ENCODE measurements at places on chromosomes 3 and 15.

- DNase-seq = no peak
Observed at GRCh38 chr3:39191773-39192172, 622 bp downstream of the XIRP1 start.

- no peak for DNase-seq
Observed at GRCh38 chr3:38738630-38739395, 77.2 kb downstream of the SCN10A start.

GRCh38 chr3:50418850-50419249 lies 59.5 kb upstream of the TMEM115 start:
- DNase-seq = no peak

GRCh38 chr3:39013289-39013688 lies 38.5 kb downstream of the SCN11A start:
- no peak for DNase-seq

DNA sequence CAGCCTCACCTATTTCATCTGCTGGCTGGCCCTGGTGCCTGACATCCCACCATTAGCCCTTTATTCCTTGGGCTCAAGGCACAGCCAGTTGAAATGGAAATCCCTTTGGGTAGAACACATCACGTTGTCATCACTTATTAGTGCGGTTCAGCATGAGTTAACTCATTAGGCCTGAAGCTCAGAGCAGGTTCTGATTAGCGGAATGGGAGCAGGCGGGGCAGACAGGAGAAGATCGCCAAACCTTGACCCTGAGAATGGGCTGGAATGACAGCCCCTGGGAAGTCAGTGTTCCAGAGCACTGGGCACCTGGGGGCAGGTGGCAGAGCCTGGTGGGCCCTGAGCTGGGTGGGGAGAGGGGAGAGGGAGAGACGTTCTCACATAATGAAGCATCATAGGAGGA lies 5.8 kb downstream of the ITGA11 start:
- DNase-seq = no peak

DNA sequence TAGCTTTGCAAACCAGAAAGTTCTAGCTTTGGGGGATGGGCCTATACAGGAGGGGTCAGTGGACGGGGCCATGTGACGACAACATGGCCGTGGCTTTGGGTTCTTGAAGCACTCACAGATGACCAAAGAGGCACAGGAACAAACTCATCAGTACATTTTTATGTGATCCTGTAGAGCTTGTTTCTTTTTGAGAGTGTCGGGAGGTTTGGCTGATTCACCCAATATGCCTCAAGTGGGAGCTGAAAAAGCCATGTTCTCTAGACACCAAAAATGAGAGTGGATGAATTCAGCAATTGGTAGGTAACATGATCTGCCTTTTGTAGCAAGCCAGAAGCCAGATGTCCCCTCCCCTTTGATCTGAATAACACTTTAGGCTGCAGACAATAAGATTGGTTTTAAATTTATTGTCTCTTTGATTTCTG lies 30.1 kb downstream of the GREM1 start:
- DNase-seq = no peak

- DNase-seq = no peak
Observed at GRCh38 chr15:25250906-25251622, 187.8 kb downstream of the UBE3A start.

- DNase-seq = no peak
Observed at GRCh38 chr3:194951931-194952582, 266.4 kb downstream of the FAM43A start.

DNA sequence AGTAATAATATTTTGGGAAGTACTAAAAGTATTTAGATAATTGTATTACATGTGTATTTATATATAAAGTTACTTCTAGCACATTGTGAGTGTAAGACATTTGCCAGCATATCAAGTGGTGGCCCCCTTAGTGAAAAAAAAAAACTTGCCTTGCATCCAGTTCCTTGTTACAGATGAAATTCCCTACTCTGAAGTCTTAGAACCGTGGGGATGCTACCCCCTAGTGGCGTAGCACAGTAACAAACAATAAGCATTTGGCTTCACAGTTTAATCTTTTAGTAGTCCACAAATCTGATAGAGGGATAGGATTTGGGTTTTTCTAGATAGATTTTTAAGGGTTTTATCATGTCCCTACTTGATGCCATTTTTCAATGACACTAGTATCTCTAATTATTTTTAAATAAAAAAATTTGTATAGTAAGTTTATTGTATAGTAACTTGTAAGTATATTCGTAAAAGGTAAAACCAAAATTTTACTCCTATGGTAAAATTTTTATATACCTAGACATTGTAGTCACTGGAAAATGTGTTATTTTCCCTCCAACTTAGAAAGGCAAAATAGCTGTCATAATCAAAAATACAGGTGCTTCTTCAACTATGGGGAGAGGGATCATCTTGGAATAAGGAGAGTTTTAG lies 14.3 kb downstream of the SMC4 start:
- peak; percentile 20 for DNase-seq

- no peak for DNase-seq
Observed at GRCh38 chr3:22175947-22176346, 424.9 kb upstream of the ZNF385D start.

GRCh38 chr15:41949401-41950126 lies 22.8 kb downstream of the EHD4 start:
- DNase-seq = no peak

- DNase-seq = no peak
Observed at GRCh38 chr3:76841747-76842146, 198.2 kb upstream of the ROBO2 start.

DNA sequence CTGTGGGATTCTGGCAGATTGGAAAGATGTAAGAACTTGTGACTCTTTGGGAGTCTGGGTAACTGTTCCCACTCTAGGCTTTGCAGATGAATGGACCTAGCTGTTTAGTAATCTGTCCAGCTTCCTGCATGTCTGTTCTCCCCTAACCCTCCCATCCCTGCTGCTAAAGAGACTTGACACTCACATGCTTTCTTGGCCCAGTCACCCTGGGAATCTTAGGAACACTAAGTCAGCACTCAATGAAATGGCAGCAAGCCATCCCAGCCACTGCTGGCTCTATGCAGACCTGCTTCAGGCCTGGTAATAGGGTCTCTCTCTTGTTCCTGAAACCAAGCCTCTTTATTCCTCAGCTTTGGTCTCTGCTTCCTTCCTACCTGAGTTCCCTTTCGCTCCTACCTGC lies 63.7 kb upstream of the THSD4 start:
- no peak for DNase-seq

DNA sequence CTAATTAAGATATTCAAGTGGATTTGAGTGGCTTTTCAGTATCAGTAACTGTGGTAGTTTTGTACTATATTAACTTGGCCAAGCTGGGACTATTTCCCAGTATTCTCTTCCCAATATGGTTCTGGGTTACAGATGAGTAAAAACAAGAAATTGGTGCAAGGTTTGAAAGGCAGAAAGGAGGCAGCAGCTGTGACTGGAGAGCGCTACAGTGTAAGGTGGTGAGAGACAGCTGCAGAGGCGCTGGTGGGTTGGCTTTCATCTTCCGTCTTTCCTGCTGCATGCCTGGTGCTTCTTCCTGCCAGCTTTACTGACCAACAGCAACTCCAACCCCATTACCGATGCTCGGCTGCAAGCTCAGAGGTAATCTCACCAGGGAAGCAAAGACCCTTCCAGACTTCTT lies 9.8 kb downstream of the DPH3 start:
- no peak for DNase-seq

DNA sequence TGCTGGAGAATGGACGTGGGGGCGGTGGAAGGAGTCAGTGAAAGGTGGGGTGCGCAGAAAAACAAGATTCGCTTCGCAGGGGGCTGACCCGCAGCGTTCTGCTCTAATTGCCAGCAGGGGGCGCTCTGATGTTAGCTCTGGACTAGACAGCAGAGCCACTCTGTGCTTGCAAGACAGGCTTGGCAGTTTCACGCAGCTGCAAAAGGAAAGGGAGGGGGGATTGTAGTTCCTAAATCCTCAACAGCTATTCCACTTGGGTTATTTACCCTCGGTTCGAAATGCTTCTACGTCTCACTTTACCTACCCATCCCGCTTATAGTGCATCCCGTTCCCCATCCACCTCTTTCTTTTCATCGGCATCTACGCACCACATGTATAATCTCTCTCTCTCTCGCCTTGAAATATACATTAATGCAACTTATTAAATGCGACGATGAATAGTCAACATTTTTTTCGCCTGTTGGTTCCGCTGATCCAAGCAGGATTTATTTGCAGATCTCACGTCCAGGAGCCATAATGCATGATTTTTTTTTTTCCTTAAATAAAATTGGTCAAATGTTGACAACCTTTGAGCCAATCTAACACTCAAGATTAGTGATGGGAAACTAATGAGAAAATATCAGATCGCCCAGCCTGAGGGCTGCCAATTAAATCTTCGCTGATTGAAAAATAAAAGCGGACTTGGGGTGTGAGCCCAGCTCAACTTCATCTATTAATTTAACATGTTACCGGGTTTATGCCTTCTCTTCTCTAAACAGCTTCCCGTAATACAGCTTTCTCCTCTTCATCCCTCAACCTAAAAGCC lies 216.4 kb downstream of the MEIS2 start:
- no peak for DNase-seq

DNA sequence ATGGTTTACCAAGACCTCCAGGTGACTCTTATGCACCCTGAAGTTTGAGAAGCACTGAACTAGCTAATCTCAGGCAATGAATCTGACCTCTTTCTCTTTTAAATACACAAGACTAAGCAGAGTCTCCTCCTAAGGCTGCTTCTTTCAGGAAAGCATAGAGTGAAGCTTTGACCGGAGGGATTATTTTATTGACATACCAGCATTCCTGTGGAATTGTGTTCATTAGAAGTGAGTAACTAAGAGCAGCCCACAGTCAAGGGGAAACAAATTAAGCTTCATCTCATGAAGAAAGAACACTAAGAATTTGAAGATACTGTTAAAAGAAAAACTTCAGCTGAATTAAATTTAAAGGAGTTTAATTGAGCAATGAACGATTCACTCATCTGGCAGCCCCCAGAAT lies 963.5 kb downstream of the NTRK3 start:
- no peak for DNase-seq

GRCh38 chr15:70636540-70637165 lies 126.7 kb downstream of the UACA start:
- no peak for DNase-seq

- no peak for DNase-seq
Observed at GRCh38 chr15:41661078-41661517, 893 bp downstream of the MGA start.

GRCh38 chr3:99365979-99366378 lies 272.4 kb upstream of the COL8A1 start:
- no peak for DNase-seq

GRCh38 chr3:43120937-43121336 lies 15.1 kb upstream of the POMGNT2 start:
- DNase-seq = no peak
